Stimulated activated CD4-positive, alpha-beta T cell treated with anti-CD3 and anti-CD28 coated beads, TNF-alpha, amount 100 ng/mL, for 24 hours (primary cell): ENCODE measurements at places on chromosomes 11 and 22.

DNA sequence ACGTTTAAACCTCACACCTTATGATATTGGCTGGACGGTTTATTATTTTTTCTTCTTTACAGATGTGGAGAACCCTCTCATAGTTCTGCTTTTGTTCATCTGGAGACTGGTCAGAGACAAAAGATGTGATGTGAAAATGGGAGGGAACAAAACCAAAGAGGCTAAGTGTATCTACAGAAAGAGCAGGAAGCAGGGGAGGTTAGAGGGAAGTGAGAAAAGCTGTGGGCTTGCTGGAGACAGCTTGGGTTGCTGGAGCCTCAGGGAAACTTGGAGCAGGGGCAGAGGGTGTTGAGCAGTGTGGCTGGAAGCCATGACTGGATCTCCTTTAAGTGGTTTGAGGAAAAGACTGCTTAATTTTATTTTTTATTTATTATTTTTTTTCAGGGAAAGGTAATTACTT is 79.0 kb upstream of the SNX19 start:
- DNase-seq, result no peak

DNA sequence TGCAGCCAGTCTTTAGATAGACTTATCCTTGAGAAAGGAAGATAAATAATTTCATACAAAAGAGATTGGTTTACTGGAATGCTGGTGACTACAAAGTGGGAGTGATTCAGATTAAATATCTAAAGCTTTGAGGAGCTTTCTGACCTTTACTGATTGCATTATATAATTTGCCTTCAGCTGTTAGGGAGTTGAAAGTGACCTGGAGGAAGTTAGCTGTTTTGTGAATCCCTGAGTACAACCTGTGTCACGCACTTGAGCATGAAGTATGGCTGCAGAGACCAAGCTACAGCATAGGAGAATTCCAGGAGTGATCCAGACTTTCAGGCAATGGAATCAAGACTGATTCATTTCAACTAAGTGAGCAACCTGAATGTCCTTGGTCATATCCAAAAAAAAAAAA is 1848.3 kb upstream of the RAG2 start:
- no peak for DNase-seq

GRCh38 chr11:11284481-11284880 is 68.6 kb downstream of the CSNK2A3 start:
- DNase-seq, result no peak

GRCh38 chr11:58928107-58928499 is 11.2 kb upstream of the GLYATL1 start:
- no peak for DNase-seq

- DNase-seq, result no peak
These were observed 2.4 kb downstream of the GRK3 start for GRCh38 chr22:25566898-25567235.
